ENCODE measurements at places on chromosomes 13 and 19. TPM values are rescaled to one million over a fixed set of nuclear protein-coding genes. Genes with fewer than 3 reads are reported as not detected.
A peak's percentile ranks its signal among the peaks of the same experiment; 100 is the strongest.

DNA sequence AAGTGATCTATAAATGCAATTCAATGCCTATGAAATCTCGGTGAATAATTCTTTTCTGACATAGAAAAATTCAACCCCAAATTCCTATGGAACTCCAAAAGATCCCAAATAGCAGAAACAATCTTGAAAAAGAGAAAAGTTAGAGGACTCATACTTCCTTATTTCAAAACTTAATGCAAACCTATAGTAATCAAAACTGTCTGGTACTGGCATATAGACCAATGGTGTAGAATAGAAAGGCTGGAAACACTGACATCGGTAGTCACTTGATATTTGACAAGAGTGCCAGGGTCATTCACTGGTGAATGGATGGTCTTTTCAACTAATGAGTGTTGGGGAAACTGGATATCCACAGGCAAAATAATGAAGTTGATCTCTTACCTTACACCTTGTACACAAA lies 637.1 kb upstream of the PCDH9 start:
- H3K4me3 ChIP-seq = no peak overlapping the region
- no peak for DNase-seq
- no peaks in the 10 kb centered on the region for H3K4me1 ChIP-seq
- peaks cover 2% of the 10 kb centered on the region for H3K36me3 ChIP-seq

DNA sequence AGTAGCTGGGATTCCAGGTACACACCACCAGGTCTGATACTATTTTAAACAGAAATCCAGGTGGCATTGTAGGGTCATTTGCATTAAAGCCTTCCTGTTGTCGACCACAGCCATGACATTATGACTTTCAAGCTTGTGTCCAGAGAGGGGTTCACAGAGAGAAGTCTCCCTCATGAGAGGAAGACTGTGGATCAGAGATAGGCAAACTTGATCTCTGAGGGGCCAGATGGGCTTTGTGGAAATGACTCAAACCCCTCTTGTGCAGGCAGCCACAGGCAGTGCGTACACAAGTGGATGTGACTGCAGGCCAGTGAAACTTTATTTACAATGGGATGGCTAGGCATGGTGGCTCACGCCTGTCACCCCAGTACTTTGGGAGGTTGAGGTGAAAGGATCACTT lies 27.8 kb upstream of the F2RL3 start:
- peaks cover 6% of the 10 kb centered on the region for H3K4me1 ChIP-seq
- no peaks in the 10 kb centered on the region for H3K27me3 ChIP-seq

- no peaks in the 10 kb centered on the region for H3K27me3 ChIP-seq
- no peak overlapping the region for H3K4me3 ChIP-seq
- DNase-seq = no peak
- no peaks in the 10 kb centered on the region for H3K36me3 ChIP-seq
Measured at GRCh38 chr13:84980571-84980970, 818.6 kb downstream of the SLITRK6 start.

GRCh38 chr19:17037966-17038500 lies 11.4 kb upstream of the CPAMD8 start:
- H3K27ac ChIP-seq = no peak overlapping the region
- H3K4me3 ChIP-seq = no peak overlapping the region
- no peak for DNase-seq
- H3K27me3 ChIP-seq = peaks cover 7% of the 10 kb centered on the region
- peaks cover 7% of the 10 kb centered on the region for H3K4me1 ChIP-seq

DNA sequence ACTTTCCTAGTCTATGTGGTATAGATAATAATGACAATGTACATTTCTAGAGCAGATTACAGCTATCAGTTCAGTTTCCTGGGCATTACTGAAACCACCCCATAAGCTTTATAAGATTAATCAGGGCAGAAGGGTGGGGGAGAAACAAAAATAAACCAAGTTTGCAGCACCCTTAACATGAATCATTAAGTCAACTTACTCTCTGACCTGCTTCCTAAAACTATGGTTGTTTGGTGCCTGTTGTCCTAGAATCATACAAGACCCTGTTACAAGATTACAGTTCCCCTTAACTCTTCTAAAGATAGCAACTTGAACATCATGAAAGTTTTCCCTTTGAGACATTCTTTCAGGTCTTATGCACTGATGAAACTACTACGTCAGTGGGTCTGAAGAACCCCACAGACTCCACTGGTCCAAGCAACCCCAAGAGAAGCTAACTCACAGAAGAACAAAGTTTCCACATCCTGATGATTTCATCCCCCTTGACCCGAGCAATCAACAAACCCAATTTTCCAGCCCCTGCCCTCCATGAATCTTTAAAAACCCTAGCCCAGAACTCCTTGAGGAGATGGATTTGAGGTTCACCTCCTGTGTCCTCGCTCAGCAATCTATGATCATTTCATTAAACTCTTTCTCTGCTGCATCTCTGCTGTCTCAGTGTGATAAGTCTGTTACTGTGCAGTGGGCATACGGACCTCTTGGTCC lies 336.5 kb downstream of the FOXO1 start:
- no peak overlapping the region for H3K27ac ChIP-seq
- DNase-seq = no peak
- H3K4me3 ChIP-seq = no peak overlapping the region
- H3K27me3 ChIP-seq = no peaks in the 10 kb centered on the region

DNA sequence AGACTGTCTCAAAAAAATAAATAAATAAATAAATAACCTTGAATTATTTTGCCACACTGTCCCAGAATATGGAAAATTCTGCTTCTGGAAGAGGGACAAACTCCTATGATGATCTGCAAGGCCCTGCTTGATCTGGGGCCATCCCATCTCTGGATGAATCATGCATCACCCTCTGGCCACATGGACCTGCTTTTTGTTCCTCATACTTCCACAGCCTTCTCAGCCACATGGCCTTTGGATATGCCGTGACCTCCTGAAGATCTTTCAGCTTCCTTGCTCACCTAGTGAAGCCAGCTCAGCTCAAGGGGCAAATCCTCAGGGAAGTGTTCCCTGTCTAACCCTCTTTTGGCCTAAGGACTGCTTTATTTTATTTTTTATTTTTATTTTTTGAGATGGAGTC lies 10.3 kb downstream of the IER2 start:
- H3K36me3 ChIP-seq = no peaks in the 10 kb centered on the region
- no peak overlapping the region for H3K27ac ChIP-seq
- DNase-seq = no peak
- H3K27me3 ChIP-seq = no peaks in the 10 kb centered on the region
- H3K4me1 ChIP-seq = peaks cover 50% of the 10 kb centered on the region

DNA sequence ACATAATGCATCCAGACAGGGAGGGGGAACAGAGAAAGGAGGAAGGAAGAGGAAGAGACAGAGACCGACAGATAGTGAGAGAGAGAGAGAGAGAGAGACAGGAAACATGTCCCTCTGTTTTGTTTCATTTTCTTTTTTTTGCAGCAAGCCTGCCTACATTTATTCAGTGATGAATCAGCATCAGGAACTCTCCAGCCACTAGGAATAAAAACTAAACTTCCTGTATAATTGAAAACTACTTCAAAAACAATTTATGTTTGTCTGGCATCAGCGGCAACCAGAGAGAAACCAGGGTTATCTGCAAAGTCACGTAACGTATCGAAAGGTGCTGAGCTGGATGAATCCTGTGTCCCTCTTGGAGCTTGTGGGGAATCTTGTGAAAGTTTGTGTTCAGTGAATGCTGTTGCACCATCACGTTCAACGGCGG lies 148.6 kb upstream of the SOX21 start:
- H3K4me3 ChIP-seq = no peak overlapping the region
- peaks cover 29% of the 10 kb centered on the region for H3K4me1 ChIP-seq
- DNase-seq = no peak
- H3K27me3 ChIP-seq = peaks cover 9% of the 10 kb centered on the region
- no peak overlapping the region for H3K27ac ChIP-seq

- peak overlapping the region; percentile 91 for H3K27ac ChIP-seq
- DNase-seq = no peak
- peaks cover 6% of the 10 kb centered on the region for H3K27me3 ChIP-seq
- peak overlapping the region; percentile 97 for H3K4me3 ChIP-seq
- H3K4me1 ChIP-seq = peaks cover 23% of the 10 kb centered on the region
Measured at GRCh38 chr19:57559008-57559403, 657 bp downstream of the ZNF550 start.

DNA sequence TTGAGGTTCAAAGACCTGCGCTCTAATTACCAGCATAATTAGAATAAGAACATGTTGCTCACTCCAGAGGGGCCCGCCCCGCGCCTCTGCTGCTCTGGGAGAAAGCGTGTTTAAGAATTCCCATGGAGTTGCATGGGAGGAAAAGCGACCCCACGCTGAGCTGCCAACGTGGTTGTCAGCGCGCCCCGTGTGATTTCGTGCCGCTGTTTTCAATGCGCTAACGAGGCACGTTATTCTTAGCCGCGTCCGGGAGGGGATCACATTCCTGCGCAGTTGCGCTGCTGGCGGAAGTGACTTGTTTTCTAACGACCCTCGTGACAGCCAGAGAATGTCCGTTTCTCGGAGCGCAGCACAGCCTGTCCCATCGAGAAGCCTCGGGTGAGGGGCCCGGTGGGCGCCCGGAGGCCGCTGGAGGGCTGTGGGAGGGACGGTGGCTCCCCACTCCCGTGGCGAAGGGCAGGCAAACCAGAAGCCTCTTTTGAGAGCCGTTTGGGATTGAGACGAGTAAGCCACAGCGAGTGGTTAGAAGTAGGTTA lies 173.8 kb upstream of the SOX1 start:
- H3K4me1 ChIP-seq = peaks cover 57% of the 10 kb centered on the region
- H3K27me3 ChIP-seq = no peaks in the 10 kb centered on the region
- peak; percentile 64 for DNase-seq
- peak overlapping the region; percentile 90 for H3K4me3 ChIP-seq
- H3K36me3 ChIP-seq = no peaks in the 10 kb centered on the region
- peak overlapping the region; percentile 94 for H3K27ac ChIP-seq

- DNase-seq = no peak
- H3K27me3 ChIP-seq = no peaks in the 10 kb centered on the region
- no peak overlapping the region for H3K4me3 ChIP-seq
- H3K36me3 ChIP-seq = no peaks in the 10 kb centered on the region
Measured at GRCh38 chr13:23551213-23552008, 18.8 kb upstream of the TNFRSF19 start.

- H3K4me1 ChIP-seq = peaks cover 9% of the 10 kb centered on the region
- no peak for DNase-seq
- no peak overlapping the region for H3K27ac ChIP-seq
- H3K27me3 ChIP-seq = no peaks in the 10 kb centered on the region
- H3K4me3 ChIP-seq = no peak overlapping the region
Measured at GRCh38 chr13:112245179-112245724, 130.9 kb upstream of the SPACA7 start.

The ZNF418 gene
- 21.7 TPM for total RNA-seq

The RNF113B gene
- not detected for total RNA-seq

Measured in neural crest cell (in vitro differentiated cells).